Endodermal cell (in vitro differentiated cells): ENCODE measurements at places on chromosomes 4 and X.

- DNase-seq: no peak
Observed at GRCh38 chrX:38560776-38561125, 591 bp upstream of the TSPAN7 start.

DNA sequence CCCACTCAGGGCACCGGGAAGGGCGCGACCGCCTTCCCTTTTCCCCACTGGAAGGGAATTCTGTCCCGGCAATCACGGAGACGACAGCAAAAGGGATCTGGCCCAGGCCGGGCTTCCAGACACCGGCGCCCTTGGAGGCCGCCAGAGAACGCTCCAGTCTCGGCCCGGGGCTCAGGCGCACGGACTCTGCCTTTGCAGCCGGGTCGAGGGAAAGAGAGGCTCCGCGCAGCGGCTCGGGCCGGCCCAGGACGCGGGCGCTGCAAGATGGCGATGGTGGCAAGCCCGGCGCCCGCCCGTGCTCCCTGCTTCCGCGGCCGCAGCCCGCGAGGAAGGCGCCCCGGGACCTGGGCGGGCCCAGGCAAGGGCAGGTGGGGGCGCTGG is 1.1 kb downstream of the CTBP1 start:
- no peak for DNase-seq

- no peak for DNase-seq
Observed at GRCh38 chr4:119861731-119862130, 204.9 kb downstream of the MAD2L1 start.

DNA sequence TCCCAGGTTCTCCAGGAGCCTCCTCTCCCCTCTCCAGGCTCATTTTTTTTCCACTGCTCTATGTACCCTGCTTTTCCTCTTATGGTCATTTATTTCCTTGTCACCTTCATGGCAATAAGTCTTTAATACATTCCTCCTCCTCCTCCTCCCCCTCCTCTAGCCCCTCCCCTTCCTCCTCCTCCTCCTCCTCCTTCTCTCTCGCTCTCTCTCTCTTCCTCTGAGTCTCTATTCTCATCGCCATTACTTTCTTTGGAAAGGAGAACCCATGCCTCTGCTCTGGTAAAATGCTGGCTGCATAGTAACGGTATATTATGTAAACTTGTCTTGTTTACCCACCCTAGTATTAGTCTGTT is 35.7 kb downstream of the ARHGAP24 start:
- no peak for DNase-seq

DNA sequence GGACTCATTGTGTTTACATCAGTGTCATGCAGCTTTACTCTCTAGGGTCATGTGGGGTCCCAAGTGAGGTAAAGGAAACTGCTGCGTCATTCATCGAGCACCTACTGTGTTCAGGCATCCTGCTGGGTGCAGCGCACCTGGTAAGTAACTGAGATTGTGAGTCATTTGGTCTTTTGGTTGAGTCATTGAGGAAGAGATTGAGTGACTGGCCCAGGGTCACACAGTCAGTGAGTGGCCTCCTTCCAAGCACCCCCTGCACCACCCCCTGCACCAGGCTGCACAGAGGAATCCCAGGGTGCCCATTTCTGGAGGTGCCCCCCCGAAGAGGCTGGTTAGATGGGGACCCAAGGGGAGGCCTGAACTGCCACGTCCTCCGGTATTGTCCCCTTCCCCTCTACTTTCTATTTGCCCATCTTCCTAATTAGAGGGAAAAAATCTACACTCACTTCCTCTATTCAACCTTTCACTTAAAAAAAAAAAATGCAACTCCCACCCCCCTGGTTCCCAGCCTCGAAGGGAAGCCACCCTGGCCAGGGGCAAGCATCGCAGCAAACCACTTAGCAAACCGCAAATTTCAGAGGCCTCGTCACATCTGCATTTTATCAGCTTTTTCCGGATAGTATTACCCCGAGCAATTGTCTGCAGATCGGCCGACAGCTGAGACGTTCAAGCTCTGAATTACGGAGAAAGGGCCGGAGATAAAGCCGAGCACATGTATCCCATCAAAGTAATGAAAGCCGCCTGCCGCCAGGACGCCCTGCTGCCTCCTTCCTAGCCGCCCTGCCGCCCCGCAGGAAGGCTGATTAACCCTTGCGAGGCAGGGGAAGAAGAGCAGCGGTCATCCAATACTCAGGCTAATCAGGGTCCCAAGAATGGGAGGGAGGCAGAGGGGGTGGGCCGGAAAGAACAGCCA is 96.3 kb upstream of the MSX1 start:
- DNase-seq: peak; percentile 91

DNA sequence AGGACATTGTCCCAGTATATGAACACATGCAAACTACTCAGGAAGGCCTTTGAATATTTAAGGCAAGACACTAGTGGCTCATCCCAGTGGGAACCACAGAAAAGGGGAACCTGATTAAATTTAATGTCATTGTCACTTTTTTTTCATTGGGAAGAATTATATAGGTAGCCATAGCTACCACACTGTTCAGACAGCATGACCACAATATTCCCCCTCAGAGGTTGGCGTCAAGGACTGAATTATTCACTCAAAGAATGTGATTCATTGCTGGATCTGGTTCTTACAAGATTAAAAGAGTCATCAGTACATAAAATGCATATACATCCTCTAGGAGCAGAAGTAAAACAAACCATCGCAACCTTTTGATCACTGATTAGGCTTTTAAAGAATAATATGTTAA is 92.0 kb upstream of the SMARCAD1 start:
- DNase-seq: no peak

DNA sequence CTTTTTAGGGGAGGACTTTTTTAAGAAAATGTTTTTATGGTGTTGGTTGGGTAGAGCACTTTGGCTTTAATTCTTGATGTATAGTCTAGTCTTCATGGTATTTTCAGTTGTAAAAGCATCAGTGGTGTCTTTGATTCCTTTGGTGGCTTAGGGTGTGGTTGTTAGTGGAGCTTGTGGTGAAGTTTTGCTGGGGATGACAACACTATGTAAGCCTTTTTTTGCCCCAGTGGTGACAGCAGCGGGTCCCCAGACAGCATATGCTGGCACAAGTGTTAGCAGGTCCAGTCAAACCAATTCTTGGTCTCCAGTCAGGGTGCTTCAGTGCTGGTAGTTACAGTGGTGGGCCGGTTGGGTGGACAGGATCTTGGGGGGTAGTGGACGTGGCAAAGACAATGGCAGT is 52.0 kb downstream of the CHIC1 start:
- DNase-seq: no peak

- DNase-seq: peak; percentile 45
Observed at GRCh38 chrX:140087875-140088274, 122.6 kb upstream of the CXorf66 start.
